Activated naive CD8-positive, alpha-beta T cell treated with anti-CD3 and anti-CD28 coated beads, Interleukin-2, amount 50 U/mL, for 16 hours (primary cell): ENCODE measurements at places on chromosomes 4 and X.

GRCh38 chr4:149896432-149896831 lies 80.8 kb upstream of the IQCM start:
- DNase-seq = no peak

GRCh38 chr4:93403571-93403970 lies 425.0 kb upstream of the ATOH1 start:
- no peak for DNase-seq

DNA sequence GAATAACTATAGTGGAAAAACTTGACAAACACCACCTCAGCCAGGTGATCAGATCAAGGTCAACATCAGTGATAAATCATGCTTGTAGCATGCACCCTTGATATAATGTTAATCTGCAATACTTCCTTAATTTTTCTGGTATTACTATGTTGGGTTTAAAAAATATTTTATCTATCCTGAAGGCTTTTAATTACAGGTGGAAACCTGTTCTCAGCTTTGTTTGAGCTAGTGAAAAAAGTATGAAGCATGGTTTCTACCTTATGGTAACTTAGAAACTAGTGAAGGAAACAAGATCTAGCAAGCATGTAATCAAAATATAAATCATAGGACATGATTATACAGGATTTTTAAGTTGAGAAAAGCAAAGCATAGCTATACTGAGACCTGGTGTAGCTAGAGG lies 26.6 kb downstream of the MAOA start:
- DNase-seq = no peak

- DNase-seq = no peak
Measured at GRCh38 chr4:76307660-76308014, 1.1 kb downstream of the STBD1 start.

- DNase-seq = no peak
Measured at GRCh38 chrX:119573840-119574393, 446 bp upstream of the UBE2A start.

DNA sequence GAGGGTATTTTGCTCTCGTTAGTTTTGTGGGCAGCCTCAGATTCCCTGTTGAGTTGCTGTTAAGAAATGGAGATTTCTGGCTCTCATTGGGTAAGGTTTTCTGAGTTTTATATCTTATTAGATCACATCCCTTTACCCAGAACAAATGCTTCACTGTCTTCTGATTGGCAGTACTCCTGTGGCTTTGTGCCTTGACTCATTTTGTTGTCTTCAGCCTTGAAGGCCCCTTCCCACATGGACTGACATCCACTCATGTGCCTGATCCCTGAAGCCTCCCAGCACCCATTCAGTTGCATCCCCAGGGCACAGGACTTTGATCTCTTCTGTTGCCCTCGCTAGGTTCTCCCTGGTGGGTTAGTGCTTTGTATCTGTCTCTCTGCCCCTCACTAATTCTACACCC lies 10.4 kb downstream of the MED28 start:
- no peak for DNase-seq

- DNase-seq = no peak
Measured at GRCh38 chrX:12973561-12974304, 1.2 kb upstream of the TMSB4X start.

DNA sequence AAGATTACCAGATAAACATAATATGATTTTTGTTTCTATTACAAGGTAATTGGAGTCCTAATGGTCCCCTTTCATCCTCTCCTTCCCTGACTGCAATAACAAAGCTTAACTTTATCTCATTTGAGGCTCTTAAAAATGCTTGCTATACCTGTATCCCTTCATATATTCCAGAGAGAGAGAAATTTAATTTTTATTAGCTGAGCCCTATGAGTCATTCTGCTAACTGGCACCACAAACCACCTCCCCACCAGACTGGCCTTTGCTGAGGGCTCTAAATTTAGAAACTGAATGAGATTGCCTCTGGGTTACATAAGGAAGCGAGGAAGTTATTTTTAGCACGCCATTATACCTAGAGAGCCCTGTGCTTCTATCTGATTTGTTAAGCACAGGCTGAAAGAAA lies 27.4 kb downstream of the CBLL2 start:
- no peak for DNase-seq

GRCh38 chr4:76226418-76226817 lies 12.8 kb upstream of the SCARB2 start:
- no peak for DNase-seq

- DNase-seq = no peak
Measured at GRCh38 chr4:104494822-104495559, at the start of gene CXXC4. Gene CXXC4 (minus strand): TSS chr4:104494894. CDS start chr4:104491802, 3,092 bp downstream.

DNA sequence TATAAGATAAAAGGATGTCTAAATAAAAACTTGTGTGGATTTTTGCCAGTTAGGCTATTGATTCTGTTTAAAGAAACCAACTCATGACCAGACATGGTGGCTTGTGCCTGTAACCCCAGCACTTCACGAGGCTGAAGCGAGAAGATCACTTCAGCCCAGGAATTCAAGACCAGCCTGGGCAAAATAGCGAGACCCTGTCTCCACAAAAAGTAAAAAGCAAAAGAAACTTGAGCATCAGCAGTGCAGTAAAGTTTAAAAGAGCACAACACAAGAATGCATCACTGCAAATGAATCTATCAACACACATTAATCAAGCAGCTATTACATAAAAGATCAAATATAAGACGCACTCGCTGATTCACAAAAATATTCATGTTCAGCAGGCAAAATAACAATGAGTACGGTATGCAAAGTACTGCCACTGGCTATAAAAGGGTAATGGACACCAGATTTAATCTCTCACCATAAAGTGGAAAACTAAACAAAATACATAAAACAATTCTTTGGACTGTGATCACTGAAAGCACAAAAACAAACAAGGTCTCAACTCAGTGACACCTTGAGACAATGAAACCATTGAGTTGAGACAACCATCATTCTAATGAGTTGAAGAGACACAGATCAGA lies 41.3 kb downstream of the LRBA start:
- no peak for DNase-seq

- DNase-seq = no peak
Measured at GRCh38 chr4:100168521-100168920, 21.7 kb downstream of the DDIT4L start.

- DNase-seq = no peak
Measured at GRCh38 chr4:134465417-134465816, 263.8 kb upstream of the PABPC4L start.

- DNase-seq = no peak
Measured at GRCh38 chr4:73392936-73393335, 11.2 kb upstream of the ALB start.

GRCh38 chrX:108323751-108324150 lies 114.5 kb downstream of the COL4A6 start:
- DNase-seq = no peak

GRCh38 chr4:120749445-120750151 lies 172.9 kb downstream of the PRDM5 start:
- DNase-seq = no peak
